ENCODE measurements at places on chromosomes 12 and 14.

GRCh38 chr14:104267895-104268294, 129.5 kb downstream of the KIF26A start:
- no peak for DNase-seq

DNA sequence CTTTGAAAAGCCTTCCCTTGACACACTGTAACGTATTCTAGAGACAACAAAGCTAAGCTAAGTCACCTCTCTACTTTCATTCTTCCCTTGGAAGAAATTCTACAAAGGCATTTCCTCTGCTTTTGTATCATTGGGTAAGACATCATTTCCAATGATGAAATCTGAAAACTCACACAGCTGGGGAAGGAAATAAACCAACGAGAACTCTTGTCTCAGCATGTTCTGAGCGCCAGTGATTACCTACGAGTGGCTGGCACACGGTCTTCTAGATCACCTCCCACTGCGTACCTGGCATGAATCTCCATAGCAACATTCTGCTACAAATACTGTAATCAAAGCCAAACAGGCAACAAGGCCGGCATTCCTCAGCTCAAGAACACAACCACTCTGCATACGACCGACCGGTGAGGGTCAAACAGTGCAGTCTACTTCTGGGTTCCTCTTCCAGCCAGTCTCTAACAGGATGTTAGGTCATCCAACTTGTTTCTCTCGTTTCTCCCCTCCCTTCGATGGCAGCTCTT, 7.6 kb downstream of the VPS37B start:
- DNase-seq: peak; percentile 78

DNA sequence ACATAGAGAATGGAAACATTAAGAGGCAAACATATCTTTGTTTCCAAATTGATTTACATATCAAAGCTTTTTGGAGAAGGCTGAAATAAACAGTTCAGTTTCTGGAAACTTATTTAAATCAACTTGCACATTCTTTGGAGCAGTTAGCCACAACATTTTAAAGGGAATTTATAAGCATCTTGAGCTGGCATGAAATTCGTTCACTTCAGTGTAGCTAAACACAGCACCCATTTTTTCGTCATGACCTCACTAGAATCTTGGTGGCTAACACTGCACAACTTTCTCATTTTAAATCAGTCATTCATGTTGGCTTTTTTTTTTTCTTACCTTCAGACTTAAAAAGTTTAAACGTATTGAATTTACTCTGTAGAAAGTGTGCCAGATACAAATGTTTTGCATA, 1139.9 kb upstream of the FLRT2 start:
- no peak for DNase-seq

- no peak for DNase-seq
Observed at GRCh38 chr12:55063291-55063690, 43.5 kb downstream of the NEUROD4 start.

GRCh38 chr14:51455041-51455835, 196.5 kb upstream of the FRMD6 start:
- DNase-seq: no peak

- no peak for DNase-seq
Observed at GRCh38 chr12:71727958-71728357, 26.7 kb upstream of the RAB21 start.

- no peak for DNase-seq
Observed at GRCh38 chr14:102827716-102828115, 50.5 kb downstream of the TRAF3 start.

- DNase-seq: no peak
Observed at GRCh38 chr12:77947746-77948145, 117.1 kb downstream of the NAV3 start.

DNA sequence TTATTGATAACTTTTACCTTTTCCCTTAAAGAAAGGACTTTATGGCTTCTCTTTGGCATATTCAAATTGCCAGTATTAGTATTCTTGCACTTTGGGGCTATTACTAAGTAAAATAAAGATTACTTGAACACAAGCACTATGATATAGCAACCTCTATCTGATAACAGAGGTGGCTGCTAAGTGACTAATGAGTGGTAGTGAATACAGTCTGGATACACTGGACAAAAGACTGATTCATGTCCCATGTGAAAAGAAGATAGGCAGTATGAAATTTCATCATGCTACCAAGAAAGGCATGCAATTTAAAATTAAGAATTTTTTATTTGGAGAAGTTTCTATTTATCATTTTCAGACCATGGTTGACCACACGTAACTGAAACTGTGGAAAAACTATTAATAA, 399.9 kb downstream of the FSCB start:
- DNase-seq: no peak

GRCh38 chr14:69323266-69323998, 63.5 kb downstream of the GALNT16 start:
- DNase-seq: no peak

- DNase-seq: peak; percentile 69
Observed at GRCh38 chr12:71503579-71504391, 64.2 kb downstream of the LGR5 start.

DNA sequence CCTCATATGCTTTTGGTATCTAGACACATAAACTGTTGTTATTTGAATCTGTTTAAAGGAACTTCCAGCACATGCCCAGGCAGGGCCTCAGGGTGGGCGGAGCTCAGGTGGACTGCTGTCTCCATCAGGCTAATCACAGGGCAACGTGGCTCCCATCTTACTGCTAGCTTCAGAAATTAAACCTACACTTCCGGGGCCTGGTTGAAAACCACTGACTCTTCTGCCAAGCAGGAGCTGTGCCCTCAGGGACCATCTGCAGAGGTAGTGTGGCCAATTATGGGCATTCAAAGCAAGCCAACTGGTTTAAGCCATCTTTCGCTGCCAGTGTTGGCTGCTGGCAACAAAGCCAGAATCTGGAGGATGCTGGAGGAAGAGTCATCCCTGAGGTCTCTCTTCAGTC, 97.5 kb downstream of the TMX1 start:
- peak; percentile 4 for DNase-seq

DNA sequence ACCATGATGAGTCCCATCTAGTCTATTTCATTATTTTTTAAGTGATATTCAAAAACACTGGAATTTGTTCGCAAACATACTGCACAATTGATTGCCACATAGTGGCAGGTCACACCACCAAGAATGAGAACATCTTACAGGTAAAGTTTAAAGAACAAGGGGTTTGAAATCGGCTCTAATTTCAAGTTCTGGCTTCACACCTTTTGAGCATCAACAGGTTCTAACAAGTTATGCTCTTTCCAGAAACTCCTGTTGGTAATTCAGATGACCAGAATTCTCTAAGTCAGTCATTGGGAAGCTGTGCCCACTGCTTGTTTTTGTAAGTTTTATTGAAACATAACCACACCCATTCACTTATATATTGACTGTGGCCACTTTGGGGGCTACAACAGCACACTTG, 336.3 kb downstream of the FUT8 start:
- DNase-seq: no peak

GRCh38 chr12:75891072-75891471, 140.5 kb downstream of the PHLDA1 start:
- DNase-seq: no peak

DNA sequence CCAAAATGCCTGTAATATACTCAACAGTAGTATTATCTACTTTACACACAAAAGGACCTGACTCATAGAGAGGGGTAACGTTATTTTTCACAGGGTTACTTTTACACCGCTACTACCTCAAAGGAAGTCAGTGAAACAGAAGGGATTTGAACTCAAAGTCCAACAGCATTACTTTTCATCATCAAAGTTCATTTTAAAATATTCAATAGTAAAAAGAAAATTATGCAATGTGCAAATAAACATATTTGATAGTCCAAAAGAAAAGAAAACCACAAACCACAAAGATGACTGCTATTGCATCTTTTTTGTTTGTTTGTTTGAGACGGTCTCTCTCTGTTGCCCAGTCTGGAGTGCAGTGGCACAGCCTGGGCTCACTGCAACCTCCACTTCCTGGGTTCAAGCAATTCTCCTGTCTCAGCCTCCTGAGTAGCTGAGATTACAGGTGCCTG, 15.5 kb downstream of the KIF21A start:
- no peak for DNase-seq

DNA sequence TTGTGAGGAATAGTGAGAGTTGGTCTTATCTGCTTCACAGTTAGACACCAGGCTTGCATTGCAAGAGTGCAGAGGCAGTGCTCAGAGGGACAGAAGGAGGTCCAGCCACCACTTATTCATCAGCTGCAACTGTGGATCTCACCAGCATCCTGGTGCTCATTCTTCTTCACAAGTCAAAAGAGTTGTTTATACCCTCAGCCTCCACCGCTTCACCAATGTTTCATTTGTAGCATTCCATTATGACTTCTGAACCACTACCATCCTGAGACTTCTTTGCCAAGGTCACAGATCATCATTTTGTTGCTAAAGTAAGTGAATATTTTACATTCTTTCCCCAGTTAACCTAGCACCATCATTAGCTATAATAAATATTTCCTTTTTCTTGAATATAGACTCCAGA, 230.5 kb upstream of the KITLG start:
- no peak for DNase-seq

DNA sequence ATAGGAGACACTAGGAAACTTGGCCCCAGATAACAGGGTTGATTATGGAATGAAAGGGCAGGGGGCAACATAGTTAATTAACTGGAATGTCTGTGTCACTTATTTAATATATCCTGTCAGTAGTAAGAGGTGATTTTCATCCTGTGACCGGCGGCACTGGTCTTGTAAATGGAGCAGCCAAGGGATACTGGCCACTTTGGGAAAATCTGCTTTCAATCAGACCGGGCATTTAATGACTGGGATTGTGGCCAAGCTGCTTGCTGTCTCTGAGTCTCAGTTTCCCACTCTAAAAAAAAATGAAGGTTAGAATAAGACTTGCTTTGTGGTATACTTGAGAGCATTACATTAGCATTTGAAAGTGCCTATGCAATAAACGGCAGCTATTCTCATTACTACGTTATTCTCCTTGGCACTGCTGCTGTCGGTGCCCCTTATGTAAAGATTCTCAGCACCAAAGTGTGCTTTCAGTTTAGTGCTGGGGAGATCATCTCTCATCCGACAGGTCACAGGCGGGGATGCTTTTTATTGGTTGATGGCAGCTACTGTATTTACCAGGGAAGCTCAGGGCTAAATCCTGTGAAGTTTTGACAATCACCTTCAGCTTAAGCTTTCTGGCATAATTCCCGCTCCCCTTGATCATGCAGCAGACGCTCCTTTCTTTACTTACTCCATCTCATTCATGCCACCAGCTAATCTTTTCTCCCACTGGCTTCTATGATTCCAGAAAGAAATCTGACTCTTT, 162.1 kb downstream of the ESRRB start:
- no peak for DNase-seq

- DNase-seq: no peak
Observed at GRCh38 chr14:81329640-81330381, 70.3 kb downstream of the STON2 start.

GRCh38 chr14:95353664-95354063, 34.0 kb upstream of the CLMN start:
- no peak for DNase-seq

DNA sequence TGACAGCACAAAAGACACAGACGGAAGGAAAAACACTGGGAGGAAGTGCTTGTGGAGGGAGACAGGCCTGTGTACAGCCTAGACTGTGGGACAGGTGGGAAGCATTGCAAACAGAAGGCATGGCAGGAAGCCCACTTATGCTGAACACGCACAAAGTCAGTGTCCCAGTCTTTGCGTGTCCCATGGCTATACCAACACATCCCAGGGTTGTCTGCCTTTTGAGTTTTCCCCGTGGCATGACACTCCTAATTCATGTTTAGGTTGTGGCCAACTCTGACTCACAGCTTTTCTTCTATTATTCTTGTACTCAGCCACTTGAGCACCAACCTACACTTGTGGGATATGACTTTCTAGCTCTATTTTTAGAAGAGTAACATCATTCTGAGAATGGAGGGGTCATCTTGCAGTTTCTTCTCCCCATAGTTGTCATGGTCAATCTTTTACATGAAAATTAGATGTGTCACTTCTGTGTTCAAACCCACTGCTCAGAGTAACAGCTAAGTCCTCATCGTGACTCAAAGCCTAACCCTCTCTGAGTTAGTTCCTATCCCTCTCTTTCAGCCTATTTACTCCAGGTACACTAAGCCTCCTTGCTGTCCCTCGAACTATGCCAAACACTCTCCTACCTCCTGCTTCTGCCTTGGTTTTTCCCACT, 27.5 kb upstream of the JPH4 start:
- DNase-seq: no peak

DNA sequence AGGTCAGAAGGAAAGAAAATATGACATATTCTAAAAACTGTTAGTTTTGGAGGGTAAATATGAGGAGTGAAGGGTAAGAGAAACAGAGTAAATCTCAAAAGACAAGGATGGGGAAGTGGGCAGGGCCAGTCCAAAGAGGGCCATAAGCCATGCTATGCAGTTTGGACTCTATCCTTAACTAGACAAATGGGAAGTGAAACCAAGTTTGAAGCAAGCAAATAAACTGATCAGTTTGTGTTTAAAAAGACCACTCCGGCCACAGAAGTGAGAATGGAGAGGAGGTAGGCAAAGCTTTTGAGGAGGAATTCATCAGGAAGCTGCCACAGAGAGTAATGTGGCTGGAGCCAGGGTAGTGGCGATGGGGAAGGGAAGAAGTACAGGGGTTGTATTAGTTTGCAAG, 37.5 kb upstream of the DAAM1 start:
- no peak for DNase-seq

DNA sequence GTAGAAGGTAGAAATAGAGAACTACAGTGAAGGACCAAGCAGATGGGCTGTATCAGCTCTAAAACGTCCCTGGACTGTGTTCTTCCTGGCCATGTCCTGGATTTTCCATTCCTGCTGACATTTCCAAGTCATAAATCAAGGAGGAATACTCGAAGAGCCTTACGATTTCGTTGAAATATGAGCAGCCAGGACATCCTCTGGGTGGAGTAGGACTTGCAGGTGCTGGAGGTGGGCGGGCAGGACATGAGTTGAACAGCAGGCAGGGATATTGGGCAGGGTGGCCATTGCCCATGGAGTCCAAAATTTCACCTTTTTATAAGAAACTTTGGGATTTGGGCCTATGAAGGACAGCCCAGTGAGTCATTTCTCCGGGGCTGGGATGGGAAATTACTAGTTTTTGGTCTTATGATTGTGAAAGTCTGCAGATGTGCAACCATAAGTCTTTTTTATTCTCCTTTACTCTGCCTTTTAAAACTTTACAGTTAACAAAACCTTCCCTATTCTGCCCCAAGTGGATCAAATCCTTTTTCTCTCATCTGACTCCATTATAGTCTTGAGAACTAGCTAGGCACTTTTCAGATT, 88.8 kb downstream of the TMX1 start:
- DNase-seq: no peak

DNA sequence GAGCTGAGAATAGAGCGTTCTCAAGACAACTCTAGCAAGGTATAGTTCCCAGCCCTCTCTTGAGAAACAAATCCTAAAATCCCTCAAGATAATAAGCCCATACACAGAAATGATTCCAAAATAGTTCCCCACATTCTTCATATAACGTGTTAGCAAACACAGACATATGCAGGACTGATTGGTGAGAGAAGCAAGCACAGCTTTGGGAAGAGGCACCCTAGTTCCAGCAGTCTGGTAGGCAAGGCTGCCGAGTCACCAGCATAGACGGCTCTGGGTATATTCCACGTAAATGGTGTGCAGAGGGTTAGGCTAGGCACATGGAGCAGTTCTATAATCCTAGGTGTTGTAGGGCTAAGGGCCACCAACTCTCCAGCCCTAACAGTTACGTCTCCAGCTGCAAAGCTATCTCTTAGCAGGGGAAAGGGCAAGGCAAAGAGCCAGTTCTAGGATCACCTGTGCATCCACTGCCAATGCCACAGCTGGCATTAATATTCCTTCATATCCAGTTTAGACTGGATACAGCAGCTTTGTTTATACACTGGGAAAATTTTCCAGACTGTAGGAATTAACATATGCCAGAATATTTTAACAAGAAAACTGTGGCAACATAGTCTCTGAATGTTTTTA, 52.9 kb downstream of the SH2B3 start:
- DNase-seq: no peak

- no peak for DNase-seq
Observed at GRCh38 chr14:51240804-51241380, 845 bp downstream of the TMX1 start.
